ENCODE measurements at places on chromosomes 11 and 22.
A peak's percentile ranks its signal among the peaks of the same experiment; 100 is the strongest.

DNA sequence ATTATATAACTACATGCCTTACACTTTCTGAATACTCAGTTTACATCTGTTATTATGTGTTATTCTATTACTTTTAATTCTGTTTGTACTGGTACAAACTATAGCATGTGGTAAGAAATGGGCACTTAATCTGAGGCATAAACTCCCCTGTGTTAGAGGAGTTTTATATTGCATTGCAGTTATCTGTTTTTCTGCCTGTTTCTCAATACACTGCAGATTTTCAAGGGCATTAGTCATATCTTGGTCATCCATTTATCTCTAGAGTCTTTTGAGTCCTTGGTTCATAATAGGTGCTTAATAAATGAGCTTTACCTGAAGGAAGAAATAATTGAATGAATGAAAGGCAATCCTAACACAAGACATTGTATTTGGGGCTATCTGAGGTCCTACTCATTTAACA lies 182.9 kb upstream of the CTSC start:
- no peak for DNase-seq

DNA sequence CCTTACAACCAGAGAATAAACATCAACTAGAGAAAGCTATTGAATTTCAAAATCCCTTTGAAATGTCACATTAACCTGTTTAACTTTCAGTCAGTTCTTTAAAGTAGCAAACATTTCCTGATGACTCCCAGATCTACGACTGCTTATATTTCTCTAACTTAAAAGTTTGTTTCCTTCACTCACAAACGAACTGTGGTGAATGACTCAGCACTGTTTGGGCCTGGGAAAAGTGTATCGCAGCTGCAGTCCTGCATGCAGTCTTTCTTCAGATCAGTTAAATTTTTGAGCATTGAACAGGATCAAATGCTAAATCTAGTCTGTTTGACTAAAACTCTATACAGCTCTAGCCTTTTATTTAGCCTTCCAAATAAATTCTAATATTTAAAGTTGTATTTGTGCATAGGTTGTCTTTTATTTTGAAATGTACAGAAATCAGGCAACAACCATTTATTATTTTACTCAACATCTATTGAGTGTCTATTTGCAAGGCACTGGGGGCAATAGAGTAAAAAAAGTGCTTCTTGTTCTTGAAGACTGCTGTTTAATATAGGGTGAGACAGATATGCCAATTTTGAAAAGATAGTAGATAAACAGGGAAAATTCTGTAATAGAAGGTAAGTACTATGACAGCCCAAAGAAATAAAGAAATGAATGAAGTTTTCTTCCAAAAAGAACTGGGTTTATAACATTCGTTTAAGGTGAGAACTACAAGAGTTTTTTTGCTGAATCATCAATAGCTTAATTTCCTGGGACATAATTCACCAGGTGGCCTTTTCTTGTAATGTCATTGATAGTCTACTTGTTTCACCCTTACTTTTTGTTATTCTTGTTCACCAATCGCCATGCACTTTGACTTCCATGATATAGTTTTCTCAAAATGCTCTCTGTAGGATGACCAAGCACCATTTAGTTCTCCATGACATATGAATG lies 235.4 kb downstream of the METTL15 start:
- DNase-seq, result no peak

- no peak for DNase-seq
Observed at GRCh38 chr22:26995235-26995634, 337.8 kb downstream of the MIAT start.

- peak; percentile 50 for DNase-seq
Observed at GRCh38 chr22:39773976-39774539, 119.5 kb downstream of the ENTHD1 start.

DNA sequence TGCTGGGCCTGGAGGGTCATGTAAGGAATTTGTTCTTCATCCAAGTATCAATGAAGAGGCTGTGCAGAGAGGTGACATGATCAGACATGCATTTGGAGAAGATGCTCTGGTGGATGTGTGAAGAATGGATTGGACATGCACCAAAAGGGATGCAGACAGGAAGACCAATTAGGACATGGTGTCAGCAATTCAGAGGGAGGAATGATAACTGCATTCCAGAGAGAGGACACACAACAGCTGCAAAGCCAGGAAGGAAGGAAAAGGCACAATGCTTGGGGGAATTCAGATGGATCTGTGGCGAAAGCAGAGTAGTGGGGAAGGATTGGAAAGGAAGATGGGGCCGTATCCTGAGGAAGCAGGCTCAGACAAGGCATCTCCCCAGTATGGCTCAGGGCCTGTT lies 5.2 kb upstream of the ARRB1 start:
- DNase-seq, result no peak

- no peak for DNase-seq
Observed at GRCh38 chr11:61378713-61379313, 13.6 kb upstream of the TMEM216 start.

- DNase-seq, result no peak
Observed at GRCh38 chr11:106697058-106697457, 321.2 kb downstream of the GUCY1A2 start.

GRCh38 chr11:111220721-111221120 lies 24.8 kb upstream of the POU2AF2 start:
- no peak for DNase-seq

DNA sequence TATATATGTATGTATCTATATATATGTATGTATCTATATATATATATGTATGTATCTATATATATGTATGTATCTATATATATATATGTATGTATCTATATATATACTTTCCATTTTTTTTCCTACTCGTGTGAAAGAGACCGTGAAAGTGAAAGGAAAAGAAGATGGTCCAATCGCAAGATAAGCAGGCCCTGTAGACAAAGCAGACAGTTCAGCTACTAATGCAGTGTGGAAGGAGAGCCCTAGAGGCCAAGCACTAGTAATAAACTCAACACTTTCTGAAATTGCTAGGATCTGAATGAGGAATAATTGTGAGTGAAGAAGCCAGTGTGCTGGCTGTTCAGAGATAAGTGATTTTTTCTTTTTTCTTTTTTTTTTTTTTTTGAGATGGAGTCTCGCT lies 47.2 kb downstream of the MCHR1 start:
- no peak for DNase-seq

GRCh38 chr11:79437981-79438630 lies 2.7 kb downstream of the TENM4 start:
- DNase-seq, result no peak

- no peak for DNase-seq
Observed at GRCh38 chr22:36606114-36606513, 77.1 kb upstream of the EIF3D start.

- peak; percentile 84 for DNase-seq
Observed at GRCh38 chr11:86182976-86183584, 61.5 kb upstream of the EED start.

GRCh38 chr11:110235966-110236365 lies 60.4 kb downstream of the RDX start:
- no peak for DNase-seq

GRCh38 chr11:65856689-65857499 lies 1.1 kb downstream of the CFL1 start:
- peak; percentile 89 for DNase-seq

GRCh38 chr11:101807531-101807930 lies 107.3 kb upstream of the CEP126 start:
- DNase-seq, result no peak

GRCh38 chr11:12577725-12578644 lies 96.2 kb upstream of the TEAD1 start:
- DNase-seq, result no peak

DNA sequence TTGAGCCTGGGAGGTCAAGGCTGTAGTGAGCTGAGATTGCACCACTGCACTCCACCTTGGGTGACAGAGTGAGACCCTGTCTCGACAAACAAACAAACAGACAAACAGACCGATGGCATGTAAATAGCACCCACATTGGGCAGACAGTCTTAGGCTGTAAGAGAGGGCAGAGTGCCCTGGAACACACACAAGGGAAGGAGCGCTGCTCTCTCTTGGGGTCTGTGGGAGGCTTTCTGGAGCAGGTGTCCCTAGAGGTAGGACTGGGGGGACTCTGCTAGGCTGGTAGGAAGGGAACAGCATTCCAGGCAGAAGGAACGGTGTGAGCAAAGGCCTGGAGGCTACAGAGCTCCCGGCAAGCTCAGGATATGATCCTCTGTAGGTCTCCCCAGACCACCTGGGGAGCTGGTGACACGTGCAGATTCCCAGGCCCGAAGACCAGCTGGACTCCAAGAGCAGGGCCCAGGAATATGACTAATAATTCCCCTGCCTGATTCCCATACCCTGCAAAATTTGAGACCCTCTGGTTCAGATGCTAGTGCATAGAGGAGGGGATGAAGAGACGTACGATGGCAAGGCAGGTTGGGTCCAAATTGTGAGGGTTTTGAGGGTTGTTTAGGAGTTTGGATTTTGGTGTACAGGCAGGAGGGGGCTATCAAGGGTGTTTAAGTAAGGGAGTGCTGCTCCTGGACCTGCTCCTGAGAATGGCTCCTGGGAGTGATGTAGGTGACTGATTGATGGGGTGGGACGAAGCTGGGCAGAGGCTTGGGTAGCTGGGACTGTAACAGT lies 11.6 kb downstream of the SMIM38 start:
- DNase-seq, result no peak

DNA sequence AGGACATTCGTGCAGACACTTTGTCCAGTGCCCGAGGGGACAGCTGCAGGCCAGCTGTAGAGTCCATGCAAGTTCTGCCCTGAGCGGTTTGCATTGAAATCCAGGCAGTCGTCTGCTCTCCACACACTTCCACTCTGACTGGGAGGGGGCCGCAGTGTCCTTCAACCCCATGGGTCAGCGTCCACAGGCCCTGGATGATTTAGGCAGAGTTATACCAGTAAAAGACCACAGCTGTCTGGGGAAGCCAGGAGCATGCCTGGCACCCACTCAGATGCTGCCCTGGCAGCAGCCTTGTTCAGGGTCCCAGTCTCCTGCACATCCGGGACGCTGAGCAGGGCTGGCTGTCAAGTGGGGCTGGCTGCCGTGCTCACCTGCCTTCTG lies 26.5 kb downstream of the KRTAP5-5 start:
- DNase-seq, result peak; percentile 4

DNA sequence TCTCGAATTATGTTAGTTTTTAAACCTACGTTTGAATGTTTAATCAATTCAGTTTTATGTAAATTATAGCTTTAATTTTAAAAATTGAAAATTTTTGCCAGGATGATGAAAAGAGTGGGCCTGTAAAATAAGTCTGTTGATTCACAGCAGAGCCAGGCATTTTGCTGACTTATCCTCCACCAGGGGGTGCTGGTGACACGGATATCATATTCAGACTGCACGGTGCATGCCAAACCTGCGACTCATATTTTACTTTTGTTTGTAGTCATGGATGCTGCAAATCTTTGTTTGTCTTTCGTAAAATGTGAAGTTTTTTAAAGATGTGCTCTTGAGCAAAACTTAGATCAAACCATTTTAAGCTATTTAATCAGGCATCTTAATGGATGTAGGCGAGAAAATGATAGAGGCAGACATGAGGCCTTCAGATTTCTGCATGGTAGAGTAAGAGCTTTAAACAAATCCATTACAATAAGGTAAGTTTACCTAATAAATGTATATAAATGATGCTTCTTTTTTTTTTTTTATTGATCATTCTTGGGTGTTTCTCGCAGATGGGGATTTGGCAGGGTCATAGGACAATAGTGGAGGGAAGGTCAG lies 3.6 kb upstream of the OR8B3 start:
- peak; percentile 71 for DNase-seq

- no peak for DNase-seq
Observed at GRCh38 chr11:20008190-20008870, 151.9 kb downstream of the DBX1 start.

GRCh38 chr11:67648796-67649613 lies 1.5 kb downstream of the ACY3 start:
- no peak for DNase-seq

- peak; percentile 13 for DNase-seq
Observed at GRCh38 chr22:26170795-26171580, 1.7 kb downstream of the SEZ6L start.

- no peak for DNase-seq
Observed at GRCh38 chr11:88849368-88849767, 216.4 kb downstream of the GRM5 start.

DNA sequence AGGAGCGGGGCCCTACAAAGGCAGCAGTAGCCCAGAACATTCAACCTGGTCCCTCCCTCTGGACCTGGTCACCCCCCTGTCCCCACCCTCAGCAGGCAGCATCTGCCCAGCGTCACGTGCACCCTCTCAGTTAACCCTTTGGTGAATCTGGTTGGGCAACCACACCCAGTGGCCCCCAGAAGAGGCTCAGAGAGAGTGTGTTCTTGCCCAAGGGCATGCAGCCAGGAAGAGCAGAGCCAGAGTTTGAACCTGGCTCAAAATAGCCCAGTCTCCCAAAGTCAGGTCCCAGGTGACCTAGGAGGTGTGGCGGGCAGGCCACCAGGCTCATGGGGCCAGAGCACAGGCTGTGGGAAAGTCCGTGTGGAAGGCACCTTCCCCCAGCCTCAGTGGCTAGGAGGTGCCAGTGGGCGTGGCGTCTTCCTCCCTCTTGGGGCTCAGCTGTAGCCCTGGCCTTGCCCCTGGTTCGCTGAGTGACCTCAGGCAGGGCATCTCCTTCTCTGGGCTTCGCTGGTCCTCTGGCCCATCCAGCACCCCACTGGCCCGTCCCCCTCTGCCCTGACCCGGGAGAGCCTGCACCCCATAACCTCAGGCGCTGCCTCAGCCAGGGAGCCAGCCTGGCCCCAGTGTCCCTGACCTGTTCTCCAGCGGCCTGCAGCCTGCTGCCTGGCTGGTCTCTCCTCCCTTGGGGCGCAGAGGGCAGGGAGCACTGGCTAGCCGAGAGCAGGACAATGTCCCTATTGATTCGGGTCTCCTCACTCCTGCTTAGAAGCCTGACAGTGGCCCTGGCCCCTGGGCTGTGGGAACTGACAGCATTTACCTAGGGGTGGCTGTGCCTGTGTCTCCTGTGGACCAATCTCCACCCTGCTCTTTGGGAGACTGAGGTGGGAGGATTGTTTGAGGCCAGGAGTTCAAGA lies 7.0 kb downstream of the ALDH3B1 start:
- no peak for DNase-seq

DNA sequence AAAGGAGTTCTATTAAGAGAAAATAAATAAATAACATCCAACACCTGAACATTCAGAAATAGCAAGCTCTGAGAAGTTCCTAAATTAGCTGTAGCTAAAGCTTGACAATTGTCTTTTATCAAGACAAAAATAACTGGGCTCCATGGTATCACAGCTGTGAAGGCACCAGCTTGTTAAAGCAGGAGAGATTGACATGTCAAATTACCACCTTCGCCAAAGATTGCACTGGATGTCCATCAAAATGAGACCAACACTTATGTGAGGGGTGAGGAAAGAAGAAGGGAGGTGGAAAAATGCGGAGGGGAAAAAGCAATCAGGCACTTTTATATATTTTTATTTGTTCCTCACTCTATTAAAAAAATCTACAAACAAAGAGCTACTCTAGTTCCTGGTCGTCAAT lies 1827.5 kb upstream of the RAG2 start:
- DNase-seq, result no peak

- no peak for DNase-seq
Observed at GRCh38 chr11:58135171-58135570, 9.8 kb upstream of the OR9I1 start.

DNA sequence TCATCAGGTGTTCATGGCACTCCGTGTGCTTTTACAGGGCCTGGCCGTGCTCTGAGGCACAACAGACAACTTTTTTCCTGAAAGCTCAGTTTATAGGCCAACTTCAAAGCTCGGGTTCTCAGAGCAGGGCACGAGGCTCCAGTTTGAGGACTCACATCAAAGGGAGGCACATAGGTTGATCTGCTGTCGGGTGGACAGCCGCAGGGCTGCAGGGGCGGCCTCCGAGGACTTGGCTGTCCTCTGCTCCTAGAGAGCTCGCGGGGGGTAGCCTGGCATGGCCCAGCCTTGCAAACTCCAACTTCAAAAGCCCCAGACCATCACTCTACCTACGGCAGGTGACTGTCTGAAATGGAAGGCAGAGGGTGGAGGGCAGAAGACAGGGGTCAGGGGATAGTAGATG lies 31.6 kb downstream of the C11orf58 start:
- DNase-seq, result no peak

- no peak for DNase-seq
Observed at GRCh38 chr11:106961048-106961447, 57.2 kb downstream of the GUCY1A2 start.
